ENCODE measurements at places on chromosomes 16 and 17.

GRCh38 chr16:58346831-58347371, 45.4 kb upstream of the GINS3 start:
- DNase-seq: no peak

DNA sequence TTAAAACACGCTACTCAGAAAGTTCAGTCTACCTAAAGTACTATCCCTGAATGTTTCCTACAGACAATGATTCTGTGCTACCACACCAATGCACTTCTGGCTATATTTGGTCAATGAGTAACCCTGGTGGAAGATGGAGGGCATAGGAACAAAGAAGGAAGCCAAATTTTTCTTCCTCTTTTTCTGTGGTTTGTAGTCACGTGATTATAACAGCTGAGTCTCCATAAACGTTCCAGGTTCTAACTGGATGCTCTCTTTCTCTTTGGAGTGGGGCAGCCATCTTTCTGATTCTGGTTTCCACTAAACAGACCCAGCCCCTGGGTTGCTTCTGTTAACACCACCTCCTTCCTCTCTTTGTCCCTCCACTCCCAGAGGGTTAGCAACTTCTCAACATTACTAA, 274.9 kb downstream of the CDH11 start:
- DNase-seq: no peak

- DNase-seq: peak; percentile 92
Measured at GRCh38 chr16:24700549-24701392, 28.7 kb upstream of the TNRC6A start.

GRCh38 chr17:82917699-82918345, 78.0 kb upstream of the ZNF750 start:
- DNase-seq: no peak

GRCh38 chr17:77601054-77601979, 357.2 kb upstream of the TNRC6C start:
- DNase-seq: no peak

- DNase-seq: no peak
Measured at GRCh38 chr17:40015005-40015997, at the start of gene CSF3. CSF3 (plus strand) TSS chr17:40015440; CDS start chr17:40015475, 35 bp downstream.

- DNase-seq: no peak
Measured at GRCh38 chr17:78247304-78247703, 15.9 kb downstream of the TMEM235 start.

All from foreskin melanocyte (primary cell).